RPMI7951 (cell line): ENCODE measurements at places on chromosomes 16 and 17. TPM values are rescaled to one million over a fixed set of nuclear protein-coding genes. Genes with fewer than 3 reads are reported as not detected.

The CTRB1 gene
- not detected in 2 replicates for total RNA-seq

DNA sequence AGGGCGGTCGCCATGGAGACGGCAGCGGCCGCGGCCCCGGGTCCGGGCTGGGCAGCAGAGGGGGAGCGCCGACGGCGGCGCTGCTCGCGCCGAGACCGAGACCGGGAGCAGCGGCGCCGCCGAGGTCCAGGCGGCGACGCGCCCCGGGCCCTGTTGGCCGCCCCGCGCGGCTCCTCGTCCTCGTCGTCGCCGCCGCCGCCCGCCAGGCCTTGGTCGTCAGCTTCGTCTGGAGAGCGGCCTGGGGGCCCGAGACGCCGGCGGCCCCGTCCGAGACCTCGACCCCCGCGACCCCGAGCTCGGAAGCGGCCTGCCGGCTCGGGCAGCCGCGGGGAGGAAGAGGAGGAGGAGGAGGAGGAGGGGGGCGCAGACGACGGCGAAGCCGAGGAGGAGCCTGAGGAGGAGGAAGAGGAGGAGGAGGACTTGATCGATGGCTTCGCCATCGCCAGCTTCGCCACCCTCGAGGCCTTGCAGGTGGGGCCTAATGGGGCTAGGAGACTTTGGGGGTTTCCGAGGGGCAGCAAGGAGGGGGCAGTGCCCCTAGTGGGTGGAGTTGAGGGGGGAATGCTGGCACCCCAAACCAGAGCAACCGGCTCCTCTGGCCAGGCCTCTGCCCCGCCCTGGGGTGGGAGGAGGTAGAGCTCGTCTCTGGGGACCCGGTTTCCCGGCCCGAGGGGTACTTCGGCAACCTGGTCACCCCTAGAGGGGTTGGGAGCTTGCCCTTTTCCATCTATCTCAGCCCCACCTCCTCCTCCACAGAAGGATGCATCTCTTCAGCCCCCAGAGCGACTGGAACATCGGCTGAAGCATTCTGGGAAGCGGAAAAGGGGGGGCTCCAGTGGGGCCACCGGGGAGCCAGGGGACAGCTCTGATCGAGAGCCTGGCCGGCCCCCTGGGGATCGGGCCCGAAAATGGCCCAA lies 1.5 kb downstream of the FBRS start:
- DNase-seq, result peak; percentile 7

DNA sequence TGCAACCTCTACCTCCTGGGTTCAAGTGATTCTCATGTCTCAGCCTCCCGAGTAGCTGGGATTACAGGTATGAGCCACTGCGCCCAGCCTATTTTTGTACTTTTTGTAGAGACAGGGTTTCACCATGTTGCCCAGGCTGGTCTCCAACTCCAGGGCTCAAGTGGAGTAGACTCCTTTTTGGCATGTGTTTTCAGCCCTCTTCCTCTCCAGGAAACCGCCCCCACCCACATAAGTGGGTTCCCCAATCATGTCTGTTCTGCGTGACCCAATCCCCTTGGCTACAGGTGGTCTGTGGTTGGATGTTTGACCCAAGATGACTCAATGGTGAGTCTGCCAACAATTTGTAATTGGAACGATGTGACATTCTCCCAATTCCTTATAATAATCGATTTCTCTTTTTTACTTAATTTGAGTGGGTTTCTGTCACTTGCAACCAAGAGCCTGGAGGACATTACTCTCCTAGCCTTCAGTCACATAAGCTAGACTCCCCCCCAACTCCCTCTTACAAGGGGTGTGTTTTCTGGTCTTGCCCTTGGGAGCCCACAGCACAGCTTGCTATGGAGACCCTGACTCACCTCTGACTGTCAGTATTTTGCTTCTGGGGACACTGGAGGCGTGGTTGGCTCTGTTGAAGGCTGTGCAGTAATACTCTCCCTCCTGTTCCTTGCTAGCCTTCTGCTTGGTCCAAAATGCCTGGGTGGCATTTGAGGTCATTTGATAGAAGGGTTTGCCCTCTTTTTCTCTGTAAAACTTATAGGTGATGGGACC lies 34.9 kb downstream of the PECAM1 start:
- DNase-seq, result peak; percentile 96

DNA sequence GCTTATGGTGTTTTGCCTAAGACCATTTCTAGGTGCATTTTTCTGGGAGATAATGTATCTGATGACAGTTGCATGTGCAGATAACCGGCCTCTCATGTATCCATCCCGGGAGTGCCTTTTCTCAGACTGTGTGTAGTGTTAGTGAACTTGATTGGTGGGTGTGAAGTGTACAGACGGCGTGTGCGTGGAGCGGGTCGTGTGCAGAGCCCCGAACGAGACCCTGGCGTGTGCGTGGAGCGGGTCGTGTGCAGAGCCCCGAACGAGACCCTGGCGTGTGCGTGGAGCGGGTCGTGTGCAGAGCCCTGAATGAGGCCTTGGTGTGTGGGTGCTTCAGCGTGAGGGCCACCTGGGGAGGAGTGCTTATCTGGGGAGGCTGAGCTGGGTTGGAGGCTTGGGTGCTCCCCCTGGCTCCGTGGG lies 28.9 kb upstream of the ZNF750 start:
- DNase-seq, result no peak
